ENCODE measurements at places on chromosomes 13 and 19. TPM values are rescaled to one million over a fixed set of nuclear protein-coding genes. Genes with fewer than 3 reads are reported as not detected.

UBE2L5 gene
- total RNA-seq, result not detected

CYP2A6 gene
- 0.25 TPM for total RNA-seq

DNA sequence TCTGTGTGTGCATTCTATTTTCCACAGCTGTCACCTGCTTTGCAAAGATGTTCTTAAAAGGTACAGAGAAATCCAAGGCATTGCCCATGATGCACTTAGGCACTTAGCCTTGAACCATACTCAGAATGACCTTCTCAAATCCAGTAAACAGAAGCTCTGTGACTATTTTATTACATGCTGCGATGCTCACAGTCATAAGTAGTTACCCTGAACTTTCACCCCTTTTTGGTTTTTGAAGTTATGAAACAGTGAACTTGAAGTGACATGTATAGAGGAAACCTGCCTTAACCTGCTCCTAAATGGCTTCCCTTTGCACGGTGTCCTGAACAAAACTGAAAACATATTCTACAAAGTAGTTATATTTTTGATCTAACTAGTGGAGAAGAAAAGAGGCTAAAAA is 100.4 kb downstream of the SLC10A2 start:
- DNase-seq, result no peak

DNA sequence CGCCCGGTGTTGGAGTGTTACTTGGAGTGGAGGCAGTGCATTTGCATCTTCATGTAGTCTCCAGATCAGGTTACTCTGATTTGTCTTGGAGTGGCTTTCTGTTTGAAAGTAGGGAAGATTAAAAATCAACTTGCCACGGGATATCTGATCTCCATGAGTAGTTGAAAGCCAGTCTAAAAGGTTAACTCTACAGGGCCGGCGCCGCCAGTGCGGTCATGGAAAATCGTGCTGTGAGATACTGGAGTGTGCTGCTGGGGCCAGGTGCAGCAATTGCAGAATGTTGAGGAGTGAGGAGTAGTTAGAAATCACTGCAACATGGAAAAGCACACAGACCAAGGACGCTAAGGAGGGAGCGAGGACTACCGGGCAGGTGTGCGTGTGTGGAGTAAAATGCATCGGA is 175.0 kb downstream of the STK24 start:
- no peak for DNase-seq

DNA sequence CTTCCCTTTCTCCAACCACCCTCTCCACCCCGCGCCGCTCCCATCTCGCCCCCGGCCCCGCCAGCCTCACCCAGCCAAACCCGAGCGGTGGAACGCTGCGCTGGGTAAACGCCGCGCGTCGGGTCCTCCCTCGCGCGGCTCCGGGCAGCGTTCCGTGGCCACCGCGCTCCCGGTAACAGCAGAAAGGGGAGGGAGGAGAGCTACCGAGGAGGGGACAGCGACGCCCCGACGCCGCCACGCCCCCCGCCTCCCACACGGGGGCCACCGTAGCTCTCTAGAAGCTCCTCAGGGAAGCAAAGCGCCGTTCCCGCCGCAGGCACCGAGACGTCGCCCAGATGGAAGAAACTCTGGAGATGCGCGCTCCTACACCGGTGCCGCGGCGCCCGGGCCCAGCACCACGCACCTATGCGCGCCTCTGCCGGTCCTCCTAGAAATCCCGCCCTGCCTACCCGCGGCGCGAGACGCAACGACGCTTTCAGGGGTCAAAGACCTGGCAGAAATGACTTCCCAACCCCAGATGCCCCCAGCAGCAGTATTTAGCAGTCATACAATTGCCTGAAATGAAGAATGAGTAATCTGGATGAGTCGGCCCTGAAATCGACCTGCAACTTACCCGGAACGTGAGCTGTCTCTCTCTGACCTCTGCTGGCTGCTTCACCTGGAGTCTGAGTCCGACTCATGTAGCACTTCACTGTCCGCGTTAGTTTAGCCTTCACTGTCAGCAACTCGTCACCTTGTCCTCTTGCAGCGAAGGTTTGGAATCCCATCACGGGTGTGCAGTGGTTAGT is at the start of gene RUBCNL:
Gene RUBCNL, minus strand, starts transcription at position 189 of the 788 bp plus-strand sequence. CDS start 14,777 bp downstream, outside the sequence.
- peak; percentile 70 for DNase-seq

GRCh38 chr19:1373534-1374249 is 10.0 kb upstream of the NDUFS7 start:
- no peak for DNase-seq

SLC10A2 gene
- total RNA-seq, result not detected

DNA sequence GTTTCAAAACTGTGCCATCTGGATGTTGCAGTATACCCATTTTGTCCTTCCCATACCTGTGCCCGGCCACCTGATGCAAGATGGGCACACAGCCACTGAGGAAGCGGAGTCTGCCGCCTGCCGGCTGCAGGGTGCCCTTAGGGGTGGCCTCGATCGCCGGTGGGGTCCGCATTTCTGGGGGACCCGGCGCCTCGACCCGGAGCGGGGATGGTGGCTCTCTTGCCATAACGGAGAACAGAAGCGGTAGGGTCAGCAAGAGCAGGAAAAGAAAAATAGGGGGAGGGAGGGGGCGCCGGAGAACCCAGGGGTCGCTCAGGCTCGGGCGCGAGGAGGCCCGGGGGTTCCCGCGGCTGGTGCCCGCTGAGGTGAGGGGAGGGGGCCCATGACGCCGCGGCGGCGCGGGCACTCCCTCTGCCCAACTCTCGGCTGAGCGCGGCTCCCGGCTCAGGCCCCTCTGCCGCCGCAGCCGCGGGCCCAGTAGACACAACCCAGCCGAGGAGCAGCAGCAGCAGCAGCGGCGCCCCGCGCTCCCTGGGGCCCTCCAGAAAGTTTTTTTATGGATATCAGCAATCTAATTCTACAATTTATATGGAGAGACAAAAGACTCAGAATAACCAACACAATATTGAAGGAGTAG is 13.8 kb upstream of the CYP4F2 start:
- DNase-seq, result peak; percentile 38

All from WTC11 (cell line).